Neural crest cell (in vitro differentiated cells): ENCODE measurements at places on chromosomes 11 and 22. TPM values are rescaled to one million over a fixed set of nuclear protein-coding genes. Genes with fewer than 3 reads are reported as not detected.
A peak's percentile ranks its signal among the peaks of the same experiment; 100 is the strongest.

The KBTBD4 gene
- 15.4 and 16.6 TPM in 2 replicates for total RNA-seq

The HTR3A gene
- total RNA-seq = 3.8 and 4.6 TPM in 2 replicates

The HDAC10 gene
- 49.9 and 52.9 TPM in 2 replicates for total RNA-seq

The TSPAN32 gene
- not detected in 2 replicates for total RNA-seq

The FGF4 gene
- total RNA-seq = not detected in 2 replicates

GRCh38 chr11:63906585-63906984 lies 10.4 kb downstream of the RCOR2 start:
- no peak overlapping the region for H3K27ac ChIP-seq
- H3K36me3 ChIP-seq = peaks cover 6% of the 10 kb centered on the region
- peaks cover 3% of the 10 kb centered on the region for H3K27me3 ChIP-seq
- H3K4me1 ChIP-seq = peaks cover 29% of the 10 kb centered on the region
- no peak for DNase-seq
- peak overlapping the region; percentile 69 for H3K4me3 ChIP-seq

- no peak overlapping the region for H3K4me3 ChIP-seq
- H3K27ac ChIP-seq = no peak overlapping the region
- DNase-seq = no peak
- no peaks in the 10 kb centered on the region for H3K36me3 ChIP-seq
Measured at GRCh38 chr11:7563281-7563680, 49.5 kb downstream of the PPFIBP2 start.

DNA sequence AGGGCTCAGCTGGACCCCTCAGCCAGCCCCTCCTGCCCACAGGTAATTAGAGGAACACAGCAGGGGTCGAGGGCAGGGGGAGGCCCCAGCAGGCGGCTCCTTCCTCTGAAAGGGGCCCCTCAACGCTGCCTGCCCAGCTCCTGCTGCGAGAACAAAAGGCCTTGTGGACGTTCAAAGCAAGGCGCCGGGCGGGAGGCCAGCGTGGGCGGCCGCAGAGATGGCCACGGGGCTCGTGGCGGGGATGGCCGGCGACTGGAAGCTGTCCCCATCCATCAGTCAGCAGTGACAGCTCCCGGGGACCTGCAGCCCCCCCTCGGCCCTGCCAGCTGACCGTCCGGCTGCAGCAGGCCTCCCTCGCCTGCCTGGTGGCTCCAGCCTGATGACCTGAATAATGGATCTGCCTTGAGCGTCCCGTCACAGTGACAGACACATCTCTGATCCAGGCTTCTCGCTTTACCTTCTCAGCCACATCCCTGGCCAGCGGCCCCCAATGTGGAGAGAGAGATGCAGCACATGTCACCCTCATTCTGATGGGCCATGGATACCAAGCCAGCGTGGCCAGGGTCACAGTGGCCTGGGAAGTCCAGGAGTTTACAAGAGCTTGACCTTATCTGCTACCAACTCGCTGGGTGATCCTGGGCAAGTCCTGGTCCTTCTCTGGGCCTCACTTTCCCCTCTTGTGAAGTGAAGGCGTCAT lies 159.3 kb downstream of the MN1 start:
- H3K4me3 ChIP-seq = peak overlapping the region; percentile 39
- DNase-seq = peak; percentile 68
- H3K27ac ChIP-seq = no peak overlapping the region
- H3K4me1 ChIP-seq = peaks cover 60% of the 10 kb centered on the region
- H3K36me3 ChIP-seq = no peaks in the 10 kb centered on the region
- H3K27me3 ChIP-seq = peaks cover 4% of the 10 kb centered on the region

- no peak for DNase-seq
- H3K4me1 ChIP-seq = peaks cover 20% of the 10 kb centered on the region
- H3K27ac ChIP-seq = peak overlapping the region; percentile 59
- no peak overlapping the region for H3K4me3 ChIP-seq
- no peaks in the 10 kb centered on the region for H3K36me3 ChIP-seq
Measured at GRCh38 chr11:17649696-17650095, 69.7 kb upstream of the MYOD1 start.

DNA sequence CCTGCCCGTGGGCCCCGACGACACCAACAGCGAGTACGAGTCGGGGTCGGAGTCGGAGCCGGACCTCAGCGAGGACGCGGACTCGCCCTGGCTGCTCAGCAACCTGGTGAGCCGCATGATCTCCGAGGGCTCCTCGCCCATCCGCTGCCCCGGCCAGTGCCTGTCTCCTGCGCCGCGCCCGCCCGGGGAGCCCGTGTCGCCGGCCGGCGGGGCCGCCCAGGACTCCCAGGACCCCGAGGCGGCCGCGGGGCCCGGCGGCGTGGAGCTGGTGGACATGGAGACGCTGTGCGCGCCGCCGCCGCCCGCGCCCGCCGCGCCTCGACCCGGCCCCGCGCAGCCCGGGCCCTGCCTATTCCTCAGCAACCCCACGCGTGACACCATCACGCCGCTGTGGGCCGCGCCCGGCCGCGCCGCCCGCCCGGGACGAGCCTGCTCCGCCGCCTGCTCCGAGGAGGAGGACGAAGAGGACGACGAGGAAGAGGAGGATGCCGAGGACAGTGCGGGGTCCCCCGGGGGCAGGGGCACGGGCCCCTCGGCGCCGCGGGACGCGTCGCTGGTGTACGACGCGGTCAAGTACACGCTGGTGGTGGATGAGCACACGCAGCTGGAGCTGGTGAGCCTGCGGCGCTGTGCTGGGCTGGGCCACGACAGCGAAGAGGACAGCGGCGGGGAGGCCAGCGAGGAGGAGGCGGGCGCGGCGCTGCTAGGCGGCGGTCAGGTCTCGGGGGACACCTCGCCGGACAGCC lies 3.8 kb downstream of the MAPK8IP2 start:
- H3K4me3 ChIP-seq = no peak overlapping the region
- no peak overlapping the region for H3K27ac ChIP-seq
- peaks cover 5% of the 10 kb centered on the region for H3K27me3 ChIP-seq

- H3K4me1 ChIP-seq = no peaks in the 10 kb centered on the region
- H3K36me3 ChIP-seq = no peaks in the 10 kb centered on the region
- H3K4me3 ChIP-seq = no peak overlapping the region
- H3K27ac ChIP-seq = no peak overlapping the region
- no peak for DNase-seq
- H3K27me3 ChIP-seq = no peaks in the 10 kb centered on the region
Measured at GRCh38 chr11:117917591-117918151, 11.5 kb downstream of the TMPRSS13 start.

- no peak overlapping the region for H3K27ac ChIP-seq
- H3K27me3 ChIP-seq = peaks cover 28% of the 10 kb centered on the region
- H3K4me1 ChIP-seq = peaks cover 28% of the 10 kb centered on the region
- no peaks in the 10 kb centered on the region for H3K36me3 ChIP-seq
- H3K4me3 ChIP-seq = peak overlapping the region; percentile 87
Measured at GRCh38 chr11:119316016-119316728, 758 bp downstream of the MCAM start.

DNA sequence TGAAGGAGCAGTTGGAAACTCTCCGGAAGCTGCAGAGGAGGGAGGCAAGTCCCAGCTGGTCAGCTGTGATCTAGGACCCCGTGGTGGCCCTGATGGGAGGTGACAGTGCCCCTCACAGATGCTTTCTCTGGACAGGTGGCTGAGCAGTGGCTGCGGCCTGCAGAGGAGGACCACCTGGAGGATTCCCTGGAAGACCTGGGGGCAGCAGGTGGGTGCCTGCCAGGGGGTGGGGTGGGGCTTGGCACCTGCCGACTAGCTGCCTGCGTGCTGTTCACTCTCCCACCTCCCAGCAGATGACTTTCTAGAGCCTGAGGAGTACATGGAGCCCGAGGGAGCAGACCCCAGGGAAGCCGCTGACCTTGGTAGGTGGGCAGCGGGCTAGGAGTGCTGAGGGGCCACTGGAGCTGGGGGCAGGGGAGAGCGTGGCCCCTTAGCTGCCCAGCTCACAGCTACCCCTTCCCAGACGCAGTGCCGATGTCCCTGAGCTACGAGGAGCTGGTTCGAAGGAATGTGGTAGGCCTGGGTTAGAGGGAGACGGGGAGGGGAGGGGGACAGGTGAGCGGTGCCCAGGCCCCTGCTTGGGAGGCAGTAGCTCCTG lies 3.1 kb downstream of the SCO2 start:
- H3K36me3 ChIP-seq = peaks cover 4% of the 10 kb centered on the region
- H3K27me3 ChIP-seq = peaks cover 12% of the 10 kb centered on the region
- H3K4me1 ChIP-seq = peaks cover 12% of the 10 kb centered on the region
- no peak overlapping the region for H3K27ac ChIP-seq
- DNase-seq = no peak
